Head of caudate nucleus (tissue), 42 donors: ENCODE measurements at places on chromosomes 2 and 18.

- no peak for DNase-seq
Measured at GRCh38 chr2:227397562-227397961, 9.8 kb upstream of the SCYGR1 start.

- no peak for DNase-seq
Measured at GRCh38 chr2:100560216-100560830, 2.5 kb upstream of the PDCL3 start.

DNA sequence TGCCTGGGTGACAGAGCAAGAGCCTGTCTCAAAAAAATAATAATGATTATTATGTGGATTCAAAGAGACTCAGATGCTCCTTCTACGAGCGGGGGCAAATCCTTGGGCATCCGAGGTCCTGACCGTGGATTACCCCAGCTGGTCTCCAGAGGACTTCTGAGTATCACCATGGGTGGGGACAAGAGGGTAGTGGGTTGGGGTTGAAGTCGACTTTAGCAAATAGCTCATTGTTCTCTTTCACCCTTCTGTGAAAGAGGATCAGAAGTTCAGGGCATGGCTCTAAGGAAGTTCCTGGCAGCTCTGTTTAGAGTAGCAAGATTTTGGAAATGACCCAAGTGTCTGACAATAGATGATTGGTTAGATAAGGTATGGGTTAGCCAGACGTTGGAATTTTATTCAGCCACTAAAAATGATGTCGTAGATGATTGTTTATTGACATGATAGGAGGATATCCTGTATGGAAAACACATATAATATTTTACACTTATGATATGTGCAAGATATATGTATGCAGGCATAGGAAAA lies 59.0 kb upstream of the SPRED2 start:
- DNase-seq = no peak

GRCh38 chr18:61702007-61702406 lies 190.8 kb downstream of the RNF152 start:
- no peak for DNase-seq

DNA sequence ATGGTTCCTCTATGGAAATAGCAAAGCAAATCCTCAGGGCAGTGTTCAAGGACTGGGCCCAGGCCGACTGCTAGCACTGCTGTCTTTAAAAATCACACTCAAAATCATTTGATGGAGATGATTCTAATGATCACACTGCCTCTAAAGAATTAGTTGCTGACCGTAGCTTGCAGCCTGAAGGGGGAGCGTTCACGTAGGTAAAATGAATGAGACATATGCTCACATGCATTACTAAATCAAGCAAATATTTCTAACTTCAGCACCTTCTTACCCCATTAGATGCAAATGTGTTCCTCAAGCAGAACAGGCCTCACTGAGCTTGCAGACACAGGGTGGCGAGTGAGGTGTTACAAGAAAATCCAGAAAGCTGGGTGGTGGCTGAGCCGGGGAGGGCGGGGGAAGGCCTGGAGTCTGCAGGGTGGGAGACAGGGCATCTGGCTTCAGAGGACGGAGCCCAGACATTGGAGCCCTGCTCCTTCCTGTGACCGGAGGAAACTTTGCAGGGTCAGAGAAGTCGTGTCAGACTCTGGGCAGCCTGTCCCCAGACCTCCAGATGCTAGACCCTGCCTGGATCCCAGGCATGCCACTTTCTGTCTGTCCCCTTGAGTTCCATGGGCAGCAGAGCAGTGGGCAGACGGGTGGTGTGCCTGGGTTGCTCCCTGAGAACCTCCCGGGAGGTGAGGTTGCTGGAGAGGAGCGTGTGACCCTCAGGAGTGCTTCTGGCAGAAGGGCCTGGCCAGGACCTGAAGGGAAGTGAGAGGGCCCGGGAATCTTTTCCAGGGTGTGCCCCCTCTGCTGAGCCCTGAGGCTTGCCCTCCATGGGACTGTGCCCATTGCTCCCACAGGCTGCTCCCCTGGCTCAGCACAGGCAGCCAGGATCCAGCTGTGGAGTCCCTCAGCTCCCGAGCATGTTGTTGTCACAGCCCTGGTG lies 7.1 kb upstream of the NPPC start:
- DNase-seq = no peak

- DNase-seq = no peak
Measured at GRCh38 chr18:38115201-38115600, 549.6 kb upstream of the CELF4 start.

DNA sequence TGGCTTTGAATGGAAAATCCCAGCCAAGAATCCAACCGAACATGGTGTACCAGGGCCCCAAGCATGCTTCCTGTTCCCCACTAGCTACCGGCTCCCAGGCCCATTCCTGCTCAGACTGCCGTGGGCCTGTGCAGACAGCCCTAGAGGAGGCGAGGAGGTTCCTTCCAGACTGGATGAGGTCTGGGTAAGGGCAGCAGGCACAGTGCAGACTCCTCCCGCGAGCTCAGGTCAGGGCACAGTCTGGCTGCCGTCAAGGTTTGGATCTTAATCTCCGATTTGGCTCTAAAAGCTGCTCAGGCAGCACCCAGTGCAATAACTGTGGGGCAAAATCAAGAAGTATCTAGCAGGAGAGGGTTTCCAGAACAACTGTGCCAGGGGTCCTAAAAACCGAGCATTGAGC lies 19.3 kb upstream of the TTR start:
- no peak for DNase-seq

DNA sequence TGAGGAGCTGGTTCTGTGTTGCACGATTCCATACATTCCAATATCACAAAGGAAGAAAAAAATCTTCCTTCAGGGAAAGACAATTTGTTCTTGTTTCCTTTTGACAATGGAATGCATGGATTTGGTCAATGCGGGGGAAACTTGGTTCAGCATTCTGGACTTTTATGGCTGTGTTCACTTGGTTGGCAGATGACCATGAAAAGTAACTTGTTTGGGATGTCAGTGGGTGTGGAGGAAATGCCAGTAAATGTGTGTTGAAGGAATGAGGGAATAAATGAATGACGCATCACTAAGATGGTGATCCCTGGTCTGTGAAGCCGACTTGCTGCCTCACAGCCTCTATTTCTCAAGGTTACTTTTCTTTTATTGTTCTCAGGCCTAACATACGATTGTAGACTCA lies 53.7 kb downstream of the THUMPD2 start:
- DNase-seq = no peak

DNA sequence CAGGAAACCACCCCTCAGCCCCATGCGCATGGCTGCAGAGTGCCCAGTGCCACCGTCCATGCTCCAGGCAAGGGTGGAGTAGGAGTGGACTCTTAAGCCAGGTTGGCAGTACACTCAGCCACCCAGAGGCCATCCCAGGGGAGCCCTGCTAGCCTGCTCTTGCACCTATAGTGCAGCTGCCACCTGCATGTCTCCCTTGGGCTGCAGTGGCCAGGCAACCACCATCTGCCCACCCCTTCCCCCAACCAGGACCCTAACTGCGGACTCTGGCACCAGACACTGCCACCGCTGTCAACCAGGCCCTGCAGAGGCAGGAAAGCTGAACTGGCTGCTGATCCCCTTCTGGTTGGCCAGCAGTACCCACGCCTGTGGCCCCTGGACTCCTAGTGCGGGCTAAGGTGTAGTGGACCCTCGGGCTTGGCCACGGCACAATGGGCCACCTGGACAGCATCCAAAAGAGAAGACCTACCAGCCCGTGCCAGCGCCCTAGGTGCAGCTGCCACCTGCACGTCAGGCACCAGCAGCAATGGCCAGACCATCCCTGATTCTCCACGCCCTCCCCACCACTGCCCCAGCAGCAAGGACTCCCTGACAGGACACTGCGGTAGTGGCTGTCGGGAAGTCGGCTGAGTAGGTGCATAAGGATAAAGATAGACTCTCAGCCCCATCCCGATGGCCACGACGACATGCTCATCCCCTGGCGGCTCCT lies 72.8 kb downstream of the RPIA start:
- DNase-seq = no peak

GRCh38 chr2:91477731-91478672 lies 2786.5 kb downstream of the RPIA start:
- DNase-seq = peak; percentile 15

DNA sequence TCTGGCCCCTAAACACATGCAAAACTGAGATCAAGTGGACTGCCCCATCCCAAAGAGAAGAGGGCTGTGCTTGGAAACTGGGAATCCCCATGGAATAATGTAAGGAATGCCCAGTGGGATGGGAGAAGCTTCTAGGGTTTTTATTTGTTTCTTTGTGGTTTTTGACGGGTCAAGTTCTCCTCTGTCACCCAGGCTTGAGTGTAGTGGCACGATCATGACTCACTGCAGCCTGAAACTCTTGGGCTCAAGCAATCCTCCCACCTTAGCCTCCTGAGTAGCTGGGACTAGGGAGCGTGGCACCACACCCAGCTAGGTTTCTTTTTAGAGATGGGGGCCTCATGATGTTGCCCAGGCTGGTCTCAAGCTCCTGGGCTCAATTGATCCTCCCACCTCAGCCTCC lies 101.7 kb upstream of the ZSWIM2 start:
- no peak for DNase-seq

- no peak for DNase-seq
Measured at GRCh38 chr2:142217804-142218203, 87.0 kb upstream of the LRP1B start.

GRCh38 chr18:54813305-54813704 lies 15.0 kb upstream of the RAB27B start:
- no peak for DNase-seq

GRCh38 chr2:96137321-96138178 lies 752 bp downstream of the ASTL start:
- DNase-seq = no peak

DNA sequence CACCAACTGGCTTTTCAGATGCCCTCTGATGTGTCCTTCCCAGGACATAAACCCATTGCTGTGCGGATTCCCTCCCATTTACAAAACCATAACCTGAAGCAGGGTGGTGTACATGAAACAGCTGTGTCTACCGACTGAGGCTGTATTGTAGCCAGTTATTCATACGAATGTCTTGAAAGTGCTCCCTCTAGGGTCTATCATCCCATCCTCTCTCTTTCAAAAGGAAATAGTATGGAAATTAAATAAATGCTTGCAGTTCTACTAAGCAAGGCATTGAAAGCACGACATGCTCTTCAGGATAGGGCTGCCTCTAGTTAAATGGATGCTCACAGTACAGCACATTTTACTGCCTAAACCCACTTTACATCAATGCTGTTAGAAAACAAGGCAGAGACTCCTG lies 112.2 kb upstream of the PXDN start:
- no peak for DNase-seq

DNA sequence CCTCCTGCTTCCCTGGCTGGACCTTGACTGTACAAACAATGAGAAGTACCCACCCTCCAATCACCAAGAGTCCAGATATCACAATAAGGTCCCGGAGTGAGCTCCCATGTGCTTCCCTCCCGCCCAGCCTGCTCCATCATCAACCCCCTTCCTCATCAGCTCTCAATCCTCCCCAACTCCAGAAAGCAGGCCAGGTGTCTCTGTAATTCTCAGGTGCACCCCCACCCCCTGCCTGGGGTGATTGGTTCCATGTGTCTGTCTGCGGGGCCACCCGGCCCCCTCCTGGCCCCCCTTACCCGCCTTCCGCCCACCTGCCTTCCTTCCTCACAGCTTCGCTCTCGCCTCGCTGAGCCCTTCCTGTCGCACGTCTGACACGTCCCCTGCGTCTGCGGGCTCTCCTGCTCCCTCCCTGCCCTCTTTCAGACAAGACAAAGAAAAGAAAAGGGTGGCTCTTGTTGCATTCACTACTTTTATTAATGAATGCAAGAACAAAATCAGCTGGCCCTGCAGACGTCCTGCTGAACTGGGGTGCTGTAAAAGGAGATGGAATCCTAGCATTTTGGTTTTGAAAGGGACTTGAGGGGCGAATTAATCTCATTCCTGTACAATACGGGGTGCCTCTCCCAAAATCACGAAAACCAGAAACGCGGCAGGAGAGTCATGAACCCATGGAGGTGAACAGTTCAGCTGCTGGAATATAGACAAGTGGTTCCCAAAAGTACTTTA lies 26.5 kb upstream of the IGFBP2 start:
- no peak for DNase-seq

DNA sequence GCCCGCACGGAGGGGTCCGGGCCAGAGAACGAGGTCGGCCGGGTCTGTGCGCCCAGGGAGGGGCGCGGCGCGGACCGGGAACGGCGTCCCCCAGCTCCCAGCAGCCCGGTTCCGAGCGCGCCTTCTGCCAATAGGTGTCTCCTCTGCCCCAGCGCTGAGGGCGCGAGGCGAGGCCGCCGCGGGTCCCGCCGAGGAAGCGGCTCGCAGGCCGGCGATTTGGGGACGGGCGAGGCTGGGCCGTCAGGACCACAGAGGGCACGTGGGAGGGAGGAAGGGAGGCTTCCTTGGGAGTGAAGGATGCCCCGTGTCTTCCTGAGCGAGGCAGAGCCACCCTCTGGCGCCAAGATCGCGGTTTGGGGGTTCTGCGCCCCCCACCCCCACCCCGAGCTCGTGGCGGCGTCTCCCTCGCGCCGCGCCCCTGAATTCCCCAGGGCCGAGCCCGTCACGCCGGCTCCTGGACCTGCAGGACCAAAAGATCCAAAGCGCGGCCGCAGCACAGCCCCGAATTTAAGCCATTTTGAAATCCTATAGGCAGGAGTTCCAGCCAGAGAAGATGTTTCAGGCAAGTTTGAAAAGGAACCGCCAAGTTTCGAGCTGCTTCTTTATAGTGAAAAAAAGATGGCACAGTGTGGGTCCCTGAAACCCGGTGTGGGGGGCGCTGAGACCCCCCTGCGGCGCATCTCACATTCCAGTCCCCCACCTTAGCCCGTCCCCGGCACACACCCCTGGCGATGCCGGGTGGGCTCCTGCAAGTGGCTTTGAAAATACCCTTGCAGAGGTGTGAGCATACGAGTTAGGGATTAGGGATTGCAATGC lies 909 bp downstream of the NFATC1 start:
- DNase-seq = peak; percentile 62

DNA sequence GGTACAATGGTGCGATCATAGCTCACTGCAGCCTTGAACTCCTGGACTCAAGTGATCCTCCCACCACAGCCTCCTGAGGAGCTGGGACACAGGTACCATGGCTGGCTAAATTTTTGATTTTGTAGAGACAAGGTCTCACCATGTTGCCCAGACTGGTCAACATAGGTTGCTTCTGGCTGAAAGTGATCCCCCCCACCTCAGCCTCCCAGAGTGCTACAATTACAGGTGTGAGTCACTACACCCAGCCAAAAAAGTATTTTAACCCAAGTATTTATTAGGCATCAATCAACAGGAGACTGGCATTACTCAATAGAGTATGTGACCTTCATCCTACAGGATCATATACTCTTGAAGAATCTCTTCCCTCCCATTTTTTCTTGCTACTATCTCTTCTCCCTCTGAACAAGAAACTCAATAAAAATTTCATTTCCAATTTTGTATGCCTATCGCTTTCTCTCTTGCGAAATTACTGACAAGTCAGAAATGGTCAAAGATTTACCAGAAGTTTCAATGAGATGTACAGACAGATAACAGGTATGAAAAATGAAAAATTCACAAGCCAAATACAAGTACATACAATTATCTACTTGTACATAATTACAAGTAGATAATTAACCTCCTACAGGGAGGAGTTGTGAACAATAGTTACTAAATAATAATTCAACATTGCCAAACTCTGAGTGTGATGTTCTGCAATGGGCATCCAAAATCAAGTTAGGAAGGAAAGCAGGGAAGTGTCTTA lies 34.9 kb upstream of the CCNT2 start:
- DNase-seq = no peak

- DNase-seq = no peak
Measured at GRCh38 chr2:63875131-63875527, 33.4 kb downstream of the UGP2 start.
